ENCODE measurements at places on chromosomes 5 and 9. TPM values are rescaled to one million over a fixed set of nuclear protein-coding genes. Genes with fewer than 3 reads are reported as not detected.

The TTC39B gene
- 35.2 TPM for total RNA-seq

GRCh38 chr9:101711330-101711941 lies 27.0 kb downstream of the GRIN3A start:
- H3K36me3 ChIP-seq = no peaks in the 10 kb centered on the region
- no peaks in the 10 kb centered on the region for H3K4me1 ChIP-seq
- H3K4me3 ChIP-seq = no peak overlapping the region

DNA sequence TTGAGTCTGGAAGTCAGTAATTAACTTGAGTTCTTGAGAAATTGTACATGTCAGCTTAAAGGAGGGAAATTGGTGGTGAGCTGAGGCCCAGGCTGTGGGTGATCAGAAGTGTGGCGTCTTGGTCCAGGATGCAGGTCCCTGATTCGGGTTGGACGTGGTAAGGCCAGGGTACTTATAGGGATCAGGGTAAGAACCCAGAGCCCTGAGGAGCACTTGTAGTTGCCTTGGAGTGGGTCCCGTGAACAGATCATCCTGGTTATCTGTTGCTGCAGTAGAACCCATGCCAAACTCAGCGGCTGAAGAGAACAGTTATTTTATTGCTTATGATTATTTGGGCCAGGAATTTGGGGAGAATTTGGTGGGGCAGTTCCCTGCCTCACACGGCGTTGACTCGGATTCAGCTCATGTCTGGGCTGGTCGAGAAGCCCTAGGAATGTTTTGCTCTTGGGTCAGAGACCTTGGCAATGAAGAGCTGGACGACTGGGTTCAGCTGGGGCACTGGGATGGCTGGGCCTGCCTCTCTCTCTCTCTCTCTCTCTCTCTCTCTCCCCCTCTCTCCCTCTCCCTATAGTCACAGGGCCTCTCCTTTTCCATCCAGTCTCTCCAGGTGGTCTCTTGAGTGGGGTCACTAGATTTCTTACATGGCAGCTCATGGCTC lies 73.1 kb downstream of the PDZD2 start:
- no peaks in the 10 kb centered on the region for H3K36me3 ChIP-seq
- no peak for DNase-seq
- H3K27ac ChIP-seq = no peak overlapping the region
- no peaks in the 10 kb centered on the region for H3K27me3 ChIP-seq
- H3K4me3 ChIP-seq = no peak overlapping the region
- no peaks in the 10 kb centered on the region for H3K4me1 ChIP-seq

GRCh38 chr5:87121304-87122150 lies 146.2 kb upstream of the RASA1 start:
- H3K36me3 ChIP-seq = peaks cover 3% of the 10 kb centered on the region
- H3K27ac ChIP-seq = peak overlapping the region; percentile 87
- H3K27me3 ChIP-seq = no peaks in the 10 kb centered on the region
- peak overlapping the region; percentile 65 for H3K4me3 ChIP-seq
- DNase-seq = no peak

DNA sequence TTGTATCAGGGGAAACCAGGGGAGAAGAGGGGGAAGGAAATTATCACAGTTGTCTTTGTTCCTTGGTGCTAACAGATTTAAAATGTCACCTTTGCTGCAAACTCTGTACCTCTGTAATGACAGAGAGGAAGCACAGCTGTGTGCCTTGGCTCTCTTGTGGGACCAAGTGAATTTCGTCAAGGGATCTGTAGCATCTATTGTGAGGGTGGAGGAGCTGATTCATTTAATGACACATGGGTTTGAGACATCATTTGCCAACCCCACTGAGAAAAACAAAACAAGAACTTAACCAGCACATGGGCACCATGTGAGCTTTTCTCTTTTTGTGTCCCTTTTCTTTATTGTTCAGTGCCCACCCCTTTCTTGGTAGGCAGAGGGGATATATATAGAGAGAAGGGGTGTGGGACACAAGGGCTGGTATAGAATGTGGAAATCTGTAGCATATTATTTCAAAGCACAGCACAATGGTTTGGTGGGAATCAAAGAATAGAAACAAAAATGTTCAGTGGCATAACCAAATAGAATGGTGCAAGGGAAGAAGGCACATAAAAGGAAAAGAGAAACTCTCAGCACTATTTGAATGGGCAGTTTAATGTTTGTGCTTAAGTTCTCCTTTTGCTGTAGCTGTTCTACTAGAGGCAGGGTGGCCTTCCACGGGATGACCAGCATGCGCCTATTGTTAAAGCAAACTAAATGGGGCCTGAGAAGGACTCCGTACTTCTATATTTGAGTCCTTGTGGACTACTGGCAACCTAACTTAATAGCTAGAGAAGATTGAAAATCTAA lies 63.3 kb downstream of the LIX1 start:
- no peaks in the 10 kb centered on the region for H3K36me3 ChIP-seq
- no peak overlapping the region for H3K4me3 ChIP-seq
- H3K4me1 ChIP-seq = peaks cover 19% of the 10 kb centered on the region
- peaks cover 11% of the 10 kb centered on the region for H3K27me3 ChIP-seq
- no peak overlapping the region for H3K27ac ChIP-seq
- DNase-seq = no peak

DNA sequence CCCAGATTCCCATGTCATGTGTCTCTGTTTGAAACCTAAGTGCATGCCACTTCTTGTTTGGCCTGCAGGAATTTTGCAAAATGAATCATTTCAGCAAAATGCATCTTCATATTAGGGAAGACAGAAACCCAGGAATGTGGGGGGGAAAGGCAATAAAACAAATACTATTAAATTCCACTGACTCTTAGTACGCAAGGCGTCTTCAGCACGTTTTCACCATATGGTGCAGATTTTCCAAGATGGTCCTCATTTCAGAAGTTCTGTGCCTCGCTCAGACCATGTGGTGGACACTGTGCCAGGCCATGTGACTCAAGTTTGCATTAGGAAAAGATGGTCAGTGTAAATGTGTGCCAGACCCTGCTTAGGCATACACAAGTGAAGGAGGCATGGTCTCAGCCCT lies 184.0 kb downstream of the ACTL7B start:
- no peaks in the 10 kb centered on the region for H3K4me1 ChIP-seq
- no peaks in the 10 kb centered on the region for H3K27me3 ChIP-seq
- no peak for DNase-seq
- no peak overlapping the region for H3K27ac ChIP-seq

DNA sequence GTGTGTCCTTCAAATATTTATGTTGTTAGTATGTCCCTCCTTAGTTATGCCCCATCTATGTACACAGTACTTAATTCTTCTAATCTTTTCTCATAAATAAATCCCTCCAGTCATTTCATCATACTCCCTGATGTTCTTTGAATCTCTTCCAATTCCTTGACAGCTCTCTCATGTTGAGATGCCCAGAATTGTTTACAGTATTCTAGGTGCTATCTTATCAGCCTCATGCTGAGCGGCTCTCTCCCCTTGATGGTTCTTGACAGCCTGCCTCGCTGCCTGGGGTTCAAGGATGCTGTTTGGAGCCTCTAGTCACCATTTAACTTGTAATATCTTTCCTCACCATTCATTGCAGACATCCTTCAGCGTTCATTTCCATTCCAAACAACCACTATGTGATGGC lies 799.2 kb downstream of the BRINP1 start:
- H3K4me3 ChIP-seq = no peak overlapping the region
- H3K4me1 ChIP-seq = no peaks in the 10 kb centered on the region
- no peak overlapping the region for H3K27ac ChIP-seq
- no peaks in the 10 kb centered on the region for H3K27me3 ChIP-seq

GRCh38 chr5:154972476-154973080 lies 31.7 kb downstream of the MRPL22 start:
- no peaks in the 10 kb centered on the region for H3K27me3 ChIP-seq
- peaks cover 1% of the 10 kb centered on the region for H3K4me1 ChIP-seq
- no peak for DNase-seq
- no peak overlapping the region for H3K4me3 ChIP-seq
- H3K36me3 ChIP-seq = peaks cover 5% of the 10 kb centered on the region

DNA sequence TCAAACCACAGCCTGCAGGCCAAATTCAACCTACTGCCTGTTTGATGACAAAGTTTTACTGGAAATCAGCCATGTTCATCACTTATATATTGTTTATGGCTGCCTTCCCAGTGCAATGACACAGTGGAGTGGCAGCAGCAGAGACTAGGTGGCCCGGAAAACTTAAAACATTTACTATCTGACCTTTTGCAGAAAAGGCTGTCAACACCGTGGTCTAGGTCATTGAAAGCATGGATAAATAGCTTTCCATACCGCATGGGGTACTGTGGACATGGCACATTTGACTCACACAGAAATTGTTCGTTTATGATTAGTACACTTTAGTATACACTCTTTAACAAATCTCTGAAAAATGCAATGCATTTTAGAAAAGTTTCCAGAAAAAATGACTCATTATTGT lies 298.3 kb upstream of the EFNA5 start:
- H3K36me3 ChIP-seq = no peaks in the 10 kb centered on the region
- H3K4me1 ChIP-seq = peaks cover 3% of the 10 kb centered on the region
- no peak for DNase-seq
- no peak overlapping the region for H3K4me3 ChIP-seq
- H3K27ac ChIP-seq = no peak overlapping the region

DNA sequence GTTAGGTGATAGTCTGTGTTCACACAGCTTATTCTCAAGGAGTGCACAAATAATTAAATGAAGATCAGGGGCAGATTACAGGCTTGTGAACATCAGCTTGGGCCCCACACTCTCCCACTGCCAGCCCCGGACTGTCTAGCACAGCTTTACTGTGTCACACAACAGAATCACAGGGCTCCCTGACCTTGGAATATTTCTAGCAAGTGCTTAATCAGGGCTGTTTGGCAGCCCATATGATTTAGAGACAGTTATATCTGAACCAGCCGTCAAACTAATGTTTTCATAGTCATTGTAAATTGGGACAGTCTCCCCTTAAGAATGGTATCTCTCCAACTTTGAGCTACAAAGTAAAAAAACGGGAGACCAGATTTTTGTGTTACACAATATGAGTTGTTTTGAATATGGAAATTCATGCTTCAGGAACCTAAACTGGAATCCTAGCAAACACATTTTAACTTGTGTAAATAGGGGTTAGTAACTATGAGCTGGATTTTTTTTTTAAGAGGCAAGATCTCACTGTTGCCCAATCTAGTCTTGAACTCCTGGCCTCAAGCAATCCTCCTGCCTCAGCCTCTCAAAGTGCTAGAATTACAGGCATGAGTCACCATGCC lies 517.6 kb downstream of the BNC2 start:
- no peaks in the 10 kb centered on the region for H3K27me3 ChIP-seq
- no peak overlapping the region for H3K27ac ChIP-seq
- no peak for DNase-seq
- H3K36me3 ChIP-seq = no peaks in the 10 kb centered on the region
- no peak overlapping the region for H3K4me3 ChIP-seq

- peaks cover 9% of the 10 kb centered on the region for H3K36me3 ChIP-seq
- H3K4me1 ChIP-seq = peaks cover 18% of the 10 kb centered on the region
- H3K4me3 ChIP-seq = no peak overlapping the region
Measured at GRCh38 chr9:137083394-137084004, 3.3 kb upstream of the MAN1B1 start.

GRCh38 chr5:110150199-110150598 lies 460.5 kb downstream of the MAN2A1 start:
- no peaks in the 10 kb centered on the region for H3K27me3 ChIP-seq
- no peaks in the 10 kb centered on the region for H3K36me3 ChIP-seq
- no peak for DNase-seq
- H3K4me3 ChIP-seq = no peak overlapping the region
- H3K27ac ChIP-seq = no peak overlapping the region

DNA sequence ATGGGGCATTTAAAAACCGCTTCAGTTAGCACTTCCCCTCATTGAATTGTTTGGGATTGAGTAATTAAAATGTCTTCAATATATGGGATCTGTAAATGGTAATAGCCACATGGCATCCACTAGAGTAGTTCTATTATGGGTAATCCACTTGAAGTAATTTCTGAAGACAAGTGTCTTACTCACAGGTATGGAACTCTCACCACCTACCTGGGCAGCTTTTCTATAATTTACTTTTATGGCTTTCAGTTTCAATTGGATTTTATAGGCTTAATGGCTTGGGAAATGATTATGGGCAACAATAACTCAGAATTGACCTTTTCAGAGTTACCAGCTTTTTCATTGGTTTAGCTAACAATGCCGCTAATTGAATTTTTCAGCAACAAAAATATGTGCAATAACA lies 597.9 kb downstream of the PTPRD start:
- H3K27me3 ChIP-seq = no peaks in the 10 kb centered on the region
- no peaks in the 10 kb centered on the region for H3K36me3 ChIP-seq
- no peaks in the 10 kb centered on the region for H3K4me1 ChIP-seq
- DNase-seq = no peak
- no peak overlapping the region for H3K27ac ChIP-seq
- no peak overlapping the region for H3K4me3 ChIP-seq

- no peak for DNase-seq
- no peaks in the 10 kb centered on the region for H3K27me3 ChIP-seq
- H3K4me1 ChIP-seq = no peaks in the 10 kb centered on the region
- H3K36me3 ChIP-seq = no peaks in the 10 kb centered on the region
Measured at GRCh38 chr5:15731699-15732098, 231.7 kb downstream of the FBXL7 start.

DNA sequence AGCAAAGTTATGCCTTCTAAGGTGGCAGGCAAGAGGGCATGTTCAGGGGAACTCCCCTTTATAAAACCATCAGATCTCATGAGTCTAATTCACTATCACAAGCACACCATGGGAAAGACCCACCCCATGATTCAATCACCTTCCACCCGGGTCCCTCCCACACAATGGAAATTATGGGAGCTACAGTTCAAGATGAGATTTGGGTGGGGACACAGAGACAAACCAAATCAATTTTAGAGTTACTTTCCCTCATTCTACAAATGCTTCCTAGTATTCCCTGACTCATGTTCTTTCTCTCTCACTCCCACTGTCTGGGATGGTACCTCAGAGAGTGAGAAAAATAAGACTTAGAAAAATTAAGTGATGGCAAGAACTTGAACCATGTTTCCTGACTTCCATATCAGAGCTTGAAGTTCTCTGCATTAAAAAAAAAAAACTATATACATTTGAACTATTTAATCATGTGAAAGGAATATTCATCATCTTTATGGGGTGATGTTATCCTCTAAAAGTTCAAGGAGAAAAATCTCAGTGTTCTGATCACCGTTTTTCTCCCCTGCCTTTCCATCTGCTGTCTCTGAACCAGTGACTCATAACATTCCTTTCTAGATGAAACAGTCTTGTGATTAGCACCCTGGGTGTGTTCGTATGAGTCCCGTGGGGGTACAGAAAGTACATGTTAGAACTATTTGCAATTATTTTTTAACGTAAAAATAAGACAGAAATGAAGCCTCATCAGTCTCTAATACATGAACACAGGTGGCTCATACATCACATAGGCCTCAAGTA lies 282.9 kb downstream of the SLF1 start:
- no peaks in the 10 kb centered on the region for H3K4me1 ChIP-seq
- H3K27ac ChIP-seq = no peak overlapping the region
- H3K27me3 ChIP-seq = no peaks in the 10 kb centered on the region
- no peaks in the 10 kb centered on the region for H3K36me3 ChIP-seq
- H3K4me3 ChIP-seq = no peak overlapping the region

GRCh38 chr5:163401271-163401670 lies 36.1 kb upstream of the CCNG1 start:
- H3K27ac ChIP-seq = no peak overlapping the region
- H3K36me3 ChIP-seq = no peaks in the 10 kb centered on the region
- H3K27me3 ChIP-seq = peaks cover 18% of the 10 kb centered on the region
- H3K4me3 ChIP-seq = no peak overlapping the region
- no peak for DNase-seq
